Mesothelial cell of epicardium (in vitro differentiated cells): ENCODE measurements at places on chromosomes 5 and 9. TPM values are rescaled to one million over a fixed set of nuclear protein-coding genes. Genes with fewer than 3 reads are reported as not detected.

- peaks cover 11% of the 10 kb centered on the region for H3K27me3 ChIP-seq
- peaks cover 22% of the 10 kb centered on the region for H3K4me1 ChIP-seq
- no peak overlapping the region for H3K27ac ChIP-seq
Measured at GRCh38 chr9:137303893-137304382, 1.9 kb upstream of the NRARP start.

- H3K4me3 ChIP-seq = no peak overlapping the region
- no peaks in the 10 kb centered on the region for H3K27me3 ChIP-seq
- no peak for DNase-seq
- H3K27ac ChIP-seq = no peak overlapping the region
- no peaks in the 10 kb centered on the region for H3K4me1 ChIP-seq
Measured at GRCh38 chr5:120638449-120638848, 174.3 kb downstream of the PRR16 start.

DNA sequence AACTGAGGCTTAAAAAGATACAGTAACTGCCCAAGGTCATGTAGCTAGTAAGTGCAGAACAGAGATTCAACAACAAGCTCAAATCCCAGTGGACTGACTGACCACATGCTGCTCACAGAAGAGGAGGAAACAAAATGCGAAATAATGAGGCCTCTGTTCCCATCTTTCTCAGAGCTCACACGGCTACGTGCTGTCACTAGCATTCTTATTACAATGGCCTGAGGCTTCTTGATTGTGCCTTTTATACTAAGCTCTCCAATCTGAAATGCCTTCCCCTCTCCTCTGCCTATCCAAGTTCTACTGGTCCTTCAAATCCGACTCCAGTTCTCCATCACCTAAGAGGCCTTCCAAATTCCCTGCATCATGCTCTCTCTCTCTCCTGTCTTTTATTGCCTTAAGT is 26.0 kb downstream of the SGTB start:
- no peak overlapping the region for H3K27ac ChIP-seq
- no peaks in the 10 kb centered on the region for H3K27me3 ChIP-seq
- H3K36me3 ChIP-seq = peaks cover 13% of the 10 kb centered on the region
- no peaks in the 10 kb centered on the region for H3K4me1 ChIP-seq
- H3K4me3 ChIP-seq = no peak overlapping the region
- DNase-seq = no peak

DNA sequence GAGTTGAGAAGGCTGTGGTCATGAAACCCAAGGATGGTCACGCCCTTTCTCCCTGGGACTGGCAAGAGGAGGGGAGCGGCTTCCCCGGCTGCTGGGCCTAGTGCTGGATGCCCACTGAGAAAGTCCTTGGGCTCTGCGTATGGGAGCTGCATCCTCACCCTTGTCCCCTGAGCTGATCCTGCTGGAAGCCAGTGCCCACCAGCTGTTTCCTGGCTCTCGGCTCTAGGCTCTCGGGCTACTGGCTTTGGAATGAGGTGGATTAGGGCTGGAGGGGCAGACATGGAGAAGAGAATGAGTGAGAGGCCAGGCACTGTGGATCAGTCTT is 149.3 kb upstream of the PPP1R26 start:
- no peaks in the 10 kb centered on the region for H3K36me3 ChIP-seq
- H3K27ac ChIP-seq = no peak overlapping the region
- peak; percentile 16 for DNase-seq
- no peak overlapping the region for H3K4me3 ChIP-seq
- H3K27me3 ChIP-seq = peaks cover 4% of the 10 kb centered on the region
- peaks cover 7% of the 10 kb centered on the region for H3K4me1 ChIP-seq

GRCh38 chr5:58872670-58873273 is 289.9 kb downstream of the RAB3C start:
- H3K36me3 ChIP-seq = no peaks in the 10 kb centered on the region
- no peaks in the 10 kb centered on the region for H3K4me1 ChIP-seq
- peaks cover 2% of the 10 kb centered on the region for H3K27me3 ChIP-seq
- no peak overlapping the region for H3K4me3 ChIP-seq
- no peak overlapping the region for H3K27ac ChIP-seq
- DNase-seq = no peak

- no peaks in the 10 kb centered on the region for H3K27me3 ChIP-seq
- peaks cover 9% of the 10 kb centered on the region for H3K4me1 ChIP-seq
- no peak overlapping the region for H3K4me3 ChIP-seq
- peaks cover 10% of the 10 kb centered on the region for H3K36me3 ChIP-seq
- no peak overlapping the region for H3K27ac ChIP-seq
- no peak for DNase-seq
Measured at GRCh38 chr9:137590123-137590468, 216 bp downstream of the ZMYND19 start.

DNA sequence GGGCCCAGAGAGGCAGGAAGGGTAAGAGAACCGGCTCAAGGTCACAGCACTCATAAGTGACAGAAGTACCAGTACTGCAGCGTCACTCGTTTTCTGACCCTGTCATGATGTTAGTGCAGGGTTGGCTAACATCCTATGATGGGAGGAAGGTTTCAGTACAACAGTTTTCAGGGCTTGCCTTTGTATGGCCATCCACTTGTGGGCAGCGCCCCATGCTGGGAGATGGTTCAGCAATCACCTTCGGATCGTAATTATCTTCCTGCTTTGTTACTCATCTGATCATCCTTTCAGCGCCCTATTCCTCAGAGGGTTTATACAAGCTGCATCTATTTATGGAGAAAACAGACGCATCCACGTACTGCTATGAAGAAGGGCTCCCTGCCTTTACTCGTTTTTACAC is 2.4 kb downstream of the MAP1B start:
- H3K4me1 ChIP-seq = peaks cover 43% of the 10 kb centered on the region
- no peak overlapping the region for H3K27ac ChIP-seq
- peak overlapping the region; percentile 90 for H3K4me3 ChIP-seq

- no peaks in the 10 kb centered on the region for H3K27me3 ChIP-seq
- H3K4me1 ChIP-seq = no peaks in the 10 kb centered on the region
- no peaks in the 10 kb centered on the region for H3K36me3 ChIP-seq
Measured at GRCh38 chr5:152501294-152501693, 96.2 kb upstream of the NMUR2 start.

GRCh38 chr5:851553-851952 is 767 bp upstream of the ZDHHC11 start:
- DNase-seq = no peak
- H3K4me3 ChIP-seq = no peak overlapping the region
- H3K27ac ChIP-seq = no peak overlapping the region
- no peaks in the 10 kb centered on the region for H3K36me3 ChIP-seq
- H3K4me1 ChIP-seq = no peaks in the 10 kb centered on the region
- H3K27me3 ChIP-seq = peaks cover 16% of the 10 kb centered on the region

DNA sequence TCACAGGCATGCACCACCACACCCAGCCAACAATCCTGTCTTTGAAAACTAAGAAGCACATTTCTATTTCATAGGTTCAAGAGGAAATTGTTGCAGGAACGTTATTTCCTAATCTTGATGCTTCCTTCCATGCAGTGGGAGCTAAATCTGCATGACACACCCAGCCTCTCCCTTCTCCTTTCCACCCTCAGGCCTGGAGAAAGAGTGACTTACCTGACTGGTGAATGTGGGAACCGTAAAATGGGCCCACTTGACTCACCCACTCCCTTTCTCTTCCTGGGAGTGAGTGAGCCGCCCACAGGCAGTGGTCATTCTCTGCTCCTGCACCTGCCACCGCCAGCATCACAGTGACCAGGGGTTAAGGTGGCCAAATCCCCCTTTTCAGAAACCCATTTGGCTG is 78.2 kb downstream of the C9orf50 start:
- H3K36me3 ChIP-seq = peaks cover 6% of the 10 kb centered on the region
- H3K4me3 ChIP-seq = no peak overlapping the region
- peaks cover 24% of the 10 kb centered on the region for H3K4me1 ChIP-seq
- no peak overlapping the region for H3K27ac ChIP-seq
- H3K27me3 ChIP-seq = no peaks in the 10 kb centered on the region
- no peak for DNase-seq

DNA sequence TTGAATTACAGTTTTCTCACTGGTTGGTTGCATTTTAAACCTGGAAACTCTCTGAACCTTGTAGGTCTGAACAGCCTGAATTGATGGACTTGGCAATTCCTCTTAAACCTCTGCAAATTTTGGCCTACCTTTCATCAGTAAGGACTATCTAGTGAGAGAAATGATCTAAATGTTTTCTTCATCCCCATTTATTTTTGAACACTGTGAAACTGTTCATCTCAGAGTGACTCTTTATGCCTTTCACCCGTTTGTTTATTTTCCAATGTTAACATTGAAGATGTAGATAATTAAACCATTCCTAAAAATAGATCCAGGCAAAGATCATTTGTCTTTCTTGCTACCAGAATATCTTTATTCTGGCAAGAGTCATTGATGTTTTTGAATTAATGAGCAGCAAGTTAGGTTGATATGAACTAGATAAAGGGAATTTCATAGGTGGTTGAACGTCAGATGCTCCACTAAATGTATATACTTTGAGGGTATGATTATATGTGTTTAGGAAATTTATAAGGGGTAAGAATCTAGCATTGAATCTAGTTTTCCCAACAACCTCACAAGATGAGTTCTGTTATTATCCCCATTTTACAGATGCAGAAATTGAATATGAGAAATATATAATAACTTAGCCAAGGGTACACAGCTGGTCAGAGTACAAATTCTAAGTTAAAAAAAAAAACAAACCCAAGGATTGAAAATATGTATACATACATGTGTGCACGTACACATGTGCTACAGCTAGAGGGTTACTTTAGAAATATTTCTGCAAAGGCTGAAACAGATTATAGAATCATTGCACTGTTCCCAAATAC is 3.4 kb downstream of the CPEB4 start:
- H3K27ac ChIP-seq = no peak overlapping the region
- DNase-seq = no peak
- H3K36me3 ChIP-seq = no peaks in the 10 kb centered on the region
- H3K27me3 ChIP-seq = peaks cover 13% of the 10 kb centered on the region
- peaks cover 31% of the 10 kb centered on the region for H3K4me1 ChIP-seq

GRCh38 chr9:76456202-76456926 is 2.6 kb upstream of the GCNT1 start:
- peak; percentile 47 for DNase-seq
- H3K4me1 ChIP-seq = peaks cover 27% of the 10 kb centered on the region
- no peaks in the 10 kb centered on the region for H3K36me3 ChIP-seq

- H3K4me3 ChIP-seq = no peak overlapping the region
- DNase-seq = no peak
- no peaks in the 10 kb centered on the region for H3K27me3 ChIP-seq
- peak overlapping the region; percentile 2 for H3K27ac ChIP-seq
- peaks cover 19% of the 10 kb centered on the region for H3K4me1 ChIP-seq
Measured at GRCh38 chr9:87386490-87387025, 111.1 kb upstream of the DAPK1 start.

- H3K36me3 ChIP-seq = peaks cover 12% of the 10 kb centered on the region
- H3K4me3 ChIP-seq = no peak overlapping the region
- no peaks in the 10 kb centered on the region for H3K27me3 ChIP-seq
Measured at GRCh38 chr5:131769336-131769735, 27.5 kb downstream of the FNIP1 start.

- no peak overlapping the region for H3K4me3 ChIP-seq
- no peaks in the 10 kb centered on the region for H3K27me3 ChIP-seq
- H3K27ac ChIP-seq = no peak overlapping the region
- H3K36me3 ChIP-seq = peaks cover 19% of the 10 kb centered on the region
- DNase-seq = no peak
Measured at GRCh38 chr5:62593331-62593730, 14.7 kb downstream of the LRRC70 start.

CXCL14 gene
- 51.6 to 61.3 TPM (median 56.5 TPM) in 3 replicates for total RNA-seq

WDR38 gene
- total RNA-seq = not detected in 3 replicates

PCDHA12 gene
- total RNA-seq = 22.5 to 22.8 TPM (median 22.5 TPM) in 3 replicates

PCDHA1 gene
- not detected in 3 replicates for total RNA-seq

NR2F1 gene
- 19.7 to 21.4 TPM (median 20.3 TPM) in 3 replicates for total RNA-seq
